Epithelial cell of proximal tubule (primary cell): ENCODE measurements at places on chromosomes 7 and 10. TPM values are rescaled to one million over a fixed set of nuclear protein-coding genes. Genes with fewer than 3 reads are reported as not detected.

DNA sequence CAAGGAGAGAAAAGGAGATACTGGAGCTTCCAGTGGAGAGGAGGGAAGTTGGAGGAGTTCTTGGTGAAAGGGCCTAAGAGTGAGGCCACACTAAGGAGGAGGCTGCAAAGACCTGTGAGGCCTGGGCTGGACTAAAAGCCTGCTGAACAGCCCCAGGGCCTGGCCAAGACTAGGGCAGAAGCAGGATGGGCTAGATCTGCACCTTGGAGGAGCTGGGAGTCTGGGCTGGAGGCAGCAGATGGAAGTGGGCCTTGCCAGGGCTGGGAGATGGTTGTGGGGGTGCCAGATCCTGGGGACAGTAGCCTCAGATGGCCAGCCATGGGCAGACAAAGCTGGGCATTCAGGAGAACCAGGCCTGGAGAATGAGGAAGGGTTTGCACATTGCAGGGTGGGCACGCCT lies 6.5 kb upstream of the PURB start:
- no peak for DNase-seq

DNA sequence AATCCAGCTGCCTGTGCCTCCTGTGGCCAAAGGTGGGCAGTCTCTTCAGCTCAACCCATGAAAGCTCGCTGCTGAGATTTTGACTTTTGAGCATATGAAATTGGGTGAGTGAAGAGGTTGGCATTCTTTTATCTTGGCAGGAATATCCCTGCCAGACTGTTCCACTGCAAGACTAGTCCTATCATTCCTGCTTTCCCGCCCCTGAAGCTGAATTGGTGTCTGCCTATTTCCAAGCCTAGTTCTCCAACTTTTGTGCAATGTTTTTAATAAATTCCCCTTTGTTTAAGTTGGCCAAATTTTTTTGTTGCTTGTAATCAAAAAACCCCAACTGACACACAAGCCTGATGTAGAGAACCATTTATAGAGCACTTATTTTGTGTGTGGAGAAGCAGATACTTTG lies 34.8 kb upstream of the BICC1 start:
- no peak for DNase-seq

- DNase-seq, result no peak
Measured at GRCh38 chr10:63155388-63156020, 22.4 kb downstream of the NRBF2 start.

- no peak for DNase-seq
Measured at GRCh38 chr10:117552156-117552631, 9.6 kb downstream of the EMX2 start.

DNA sequence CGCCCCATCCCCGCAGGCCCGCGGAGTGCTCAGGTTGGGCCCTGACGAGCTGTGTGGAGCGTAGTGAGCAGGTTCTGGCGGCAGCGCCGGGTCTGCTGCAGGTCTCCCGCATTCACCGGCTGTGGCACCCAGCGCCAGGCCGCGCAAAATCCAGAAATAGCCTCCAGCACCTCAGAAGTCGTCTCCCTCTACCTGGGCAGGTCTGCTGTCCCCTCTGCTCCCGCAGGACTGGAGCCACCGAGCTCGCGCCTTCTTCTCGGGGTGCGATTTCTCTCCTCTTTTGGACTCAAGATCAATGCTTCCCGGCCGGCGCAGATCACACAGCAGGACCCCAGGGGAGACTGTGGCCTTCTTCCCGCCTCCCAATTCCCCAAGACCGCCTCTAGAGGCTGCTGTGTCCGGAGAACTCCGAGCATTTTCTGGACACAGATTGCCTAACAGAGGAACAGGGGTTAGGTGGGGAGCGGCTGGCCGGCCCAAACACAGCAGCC lies 8.4 kb downstream of the TLX1 start:
- DNase-seq, result no peak

GRCh38 chr7:95330204-95330960 lies 6.0 kb upstream of the PON1 start:
- no peak for DNase-seq

DNA sequence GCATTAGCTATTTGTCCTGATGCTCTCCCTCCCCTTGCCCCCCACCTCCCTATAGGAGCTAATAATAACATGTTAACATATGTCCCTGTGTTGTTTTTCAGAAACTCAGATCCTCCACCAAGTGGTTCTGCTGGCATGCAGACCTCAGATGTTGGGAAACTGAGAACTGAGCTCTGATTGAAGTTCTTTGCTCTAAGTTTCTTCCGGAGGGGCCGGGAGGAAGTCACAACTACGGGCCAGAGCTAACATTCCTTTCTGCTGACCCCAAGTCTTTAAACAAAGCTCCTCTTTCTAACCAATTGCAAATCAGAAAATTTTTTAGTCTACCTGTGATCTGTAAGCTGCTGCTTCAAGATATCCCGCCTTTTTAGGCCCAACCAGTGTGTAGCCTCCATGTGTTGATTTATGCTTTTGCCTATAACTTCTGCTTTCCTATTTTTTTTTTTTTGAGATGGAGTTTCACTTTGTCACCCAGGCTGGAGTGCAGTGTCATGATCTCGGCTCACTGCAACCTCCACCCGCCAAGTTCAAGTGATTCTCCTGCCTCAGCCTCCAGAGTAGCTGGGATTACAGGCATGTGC lies 66.6 kb downstream of the LYZL1 start:
- DNase-seq, result no peak

GRCh38 chr10:48390933-48391845 lies 84.7 kb downstream of the MAPK8 start:
- no peak for DNase-seq

- peak; percentile 74 for DNase-seq
Measured at GRCh38 chr10:85645926-85646711, 720.5 kb downstream of the GRID1 start.

- no peak for DNase-seq
Measured at GRCh38 chr7:103093429-103093828, 18.5 kb downstream of the ARMC10 start.

GRCh38 chr10:16470747-16471146 lies 33.9 kb downstream of the PTER start:
- no peak for DNase-seq

DNA sequence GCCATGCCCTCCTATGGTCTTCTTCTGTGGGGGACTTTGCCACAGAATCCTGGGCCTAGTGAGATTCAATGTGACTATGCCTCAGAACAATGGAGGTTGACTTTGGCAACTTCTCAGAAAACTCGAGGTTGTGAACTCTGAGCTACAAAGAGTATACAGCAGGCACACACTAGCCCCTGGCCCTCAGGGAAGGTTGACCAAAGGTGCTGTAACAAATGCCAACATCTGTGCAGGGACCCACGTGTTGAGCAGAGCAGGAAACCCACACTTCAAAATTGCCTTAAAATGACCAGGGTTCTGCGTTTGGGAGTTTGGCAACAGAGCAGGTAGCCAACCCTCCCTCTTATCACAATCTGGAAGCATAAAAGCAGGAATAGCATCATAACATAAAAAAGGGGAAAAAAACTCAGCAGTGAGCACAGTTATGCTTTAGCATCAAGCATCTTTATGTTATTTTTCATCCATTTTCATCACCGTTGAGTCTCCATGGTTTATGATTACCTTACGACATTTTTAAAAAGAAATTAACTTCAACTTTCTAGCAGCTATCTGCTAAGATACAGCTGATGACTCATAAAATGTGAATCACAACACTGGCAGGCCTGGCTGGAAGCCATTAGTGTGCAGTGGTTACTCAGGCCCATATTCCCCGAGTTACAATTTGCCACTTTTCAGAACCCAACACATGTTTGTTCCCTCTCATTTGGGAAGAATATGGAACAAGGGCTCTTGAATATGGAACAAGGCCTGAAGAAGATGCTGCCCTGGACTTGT lies 11.1 kb downstream of the PRLHR start:
- peak; percentile 26 for DNase-seq

GRCh38 chr7:55567571-55567970 lies 4.7 kb downstream of the VOPP1 start:
- DNase-seq, result no peak

DNA sequence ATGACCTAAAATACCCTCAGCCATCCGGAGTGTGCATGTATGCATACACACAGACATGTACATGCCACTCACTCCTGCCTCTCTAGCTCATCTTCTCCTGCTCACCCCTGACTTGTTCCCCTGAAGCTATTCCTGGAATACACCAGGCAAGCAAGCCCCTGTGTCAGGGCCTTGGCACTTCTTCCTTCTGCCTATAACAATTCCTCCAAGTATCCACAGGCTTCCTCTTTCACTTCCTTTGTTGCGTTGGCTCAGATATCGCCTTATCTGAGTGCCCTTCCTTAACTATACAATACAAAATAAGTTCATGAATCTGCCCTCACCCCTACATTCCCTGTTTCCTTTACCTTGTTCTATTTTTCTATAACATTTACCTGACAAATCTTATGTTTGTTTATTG lies 88.8 kb downstream of the NOD1 start:
- DNase-seq, result no peak

- no peak for DNase-seq
Measured at GRCh38 chr10:71432956-71433767, 36.4 kb downstream of the CDH23 start.

The CPA4 gene
- total RNA-seq, result 19.2 and 19.6 TPM in 2 replicates

The SPDYE16 gene
- total RNA-seq, result not detected in 2 replicates

The HSPA14 gene
- 10.7 and 17.7 TPM in 2 replicates for total RNA-seq

The AKR1C8 gene
- total RNA-seq, result not detected in 2 replicates

The SFRP5 gene
- total RNA-seq, result not detected in 2 replicates

The DIP2C gene
- 10.1 and 11.4 TPM in 2 replicates for total RNA-seq

The IFIT3 gene
- total RNA-seq, result 5.3 and 10.5 TPM in 2 replicates

The DGKB gene
- total RNA-seq, result 0.69 TPM in 1 of 2 replicates, not detected in the other

The RADIL gene
- 1.2 and 2.4 TPM in 2 replicates for total RNA-seq

The CALHM1 gene
- total RNA-seq, result not detected in 2 replicates
